ENCODE measurements at places on chromosomes 4 and X. TPM values are rescaled to one million over a fixed set of nuclear protein-coding genes. Genes with fewer than 3 reads are reported as not detected.

The TRPC5OS gene
- total RNA-seq, result not detected

The PRR32 gene
- total RNA-seq, result not detected

The GCNA gene
- 0.68 TPM for total RNA-seq

The MTMR8 gene
- total RNA-seq, result 2.1 TPM

The CLTRN gene
- total RNA-seq, result 0.20 TPM
